ENCODE measurements at places on chromosomes 6 and 20.

DNA sequence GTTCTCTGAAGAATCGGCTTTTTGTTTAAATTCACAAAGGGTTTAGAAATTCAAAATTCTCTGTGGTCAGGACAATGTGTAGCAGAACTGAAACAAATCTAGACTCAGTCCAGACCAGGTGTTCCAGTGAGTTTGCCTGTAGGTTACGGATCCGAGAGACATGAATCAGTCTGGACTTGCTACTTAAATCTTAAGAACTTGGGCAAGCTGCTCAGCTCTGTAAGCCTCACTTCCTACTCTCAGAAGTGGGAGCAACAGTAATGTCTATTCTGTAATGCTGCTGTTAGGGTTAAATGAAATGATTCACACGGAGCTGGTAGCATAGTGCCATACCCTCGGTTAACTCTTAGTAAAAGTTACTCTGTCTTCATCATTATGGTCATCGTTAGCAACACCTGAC is 37.7 kb downstream of the HECA start:
- DNase-seq, result no peak

- no peak for DNase-seq
Observed at GRCh38 chr6:21846541-21847451, 253.2 kb downstream of the SOX4 start.

DNA sequence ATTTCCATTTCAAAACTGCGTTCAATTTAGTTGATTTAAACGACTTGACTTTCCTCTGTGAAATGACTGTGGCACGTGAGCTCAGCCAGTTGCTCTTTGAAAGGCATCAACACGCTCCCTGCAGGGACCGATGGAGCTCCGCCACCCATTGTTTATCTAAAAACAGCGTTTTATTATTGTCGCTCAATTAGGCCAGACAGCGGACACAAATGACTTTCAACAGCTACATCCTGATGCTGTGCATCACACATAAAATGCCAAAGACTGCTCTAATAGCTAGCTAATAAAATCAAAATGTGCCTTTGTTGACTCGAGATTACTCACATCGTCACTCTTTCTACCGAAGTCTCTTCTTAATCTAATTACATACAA is 332.5 kb downstream of the CD83 start:
- no peak for DNase-seq

DNA sequence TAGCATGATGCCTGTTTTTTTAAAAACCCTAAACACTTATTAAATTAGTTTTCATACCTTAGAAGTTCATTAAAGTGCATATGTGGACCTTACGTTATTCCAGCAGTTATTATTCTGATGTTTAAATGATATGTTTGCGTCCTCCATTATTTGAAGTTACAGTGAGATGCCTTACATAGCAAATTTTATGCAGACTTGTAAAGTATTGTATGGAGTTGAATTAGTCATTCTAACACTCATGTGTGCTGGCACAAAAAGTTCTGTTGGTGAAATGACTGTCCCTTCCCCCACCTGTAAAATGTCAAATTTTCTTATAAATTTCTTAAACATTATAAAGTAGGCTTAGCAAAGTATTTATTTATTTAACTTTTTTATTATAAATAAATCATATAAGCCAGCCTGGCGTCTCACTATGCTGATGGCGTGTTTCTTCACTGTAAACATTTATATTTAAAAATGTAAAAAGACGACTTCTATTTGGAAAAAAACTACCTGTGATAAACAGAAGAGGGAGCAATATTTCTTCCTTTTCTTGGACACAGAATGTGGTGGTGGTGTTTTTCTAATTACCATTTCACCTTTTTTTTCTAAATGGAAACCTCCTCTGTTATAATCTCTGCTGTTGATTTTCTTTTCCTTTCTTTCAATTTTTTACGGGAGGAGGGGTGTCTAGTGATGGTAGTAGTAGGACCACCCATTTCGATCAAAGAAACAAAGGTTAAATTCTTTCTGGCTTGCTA is 155.4 kb downstream of the RFPL4B start:
- DNase-seq, result no peak

DNA sequence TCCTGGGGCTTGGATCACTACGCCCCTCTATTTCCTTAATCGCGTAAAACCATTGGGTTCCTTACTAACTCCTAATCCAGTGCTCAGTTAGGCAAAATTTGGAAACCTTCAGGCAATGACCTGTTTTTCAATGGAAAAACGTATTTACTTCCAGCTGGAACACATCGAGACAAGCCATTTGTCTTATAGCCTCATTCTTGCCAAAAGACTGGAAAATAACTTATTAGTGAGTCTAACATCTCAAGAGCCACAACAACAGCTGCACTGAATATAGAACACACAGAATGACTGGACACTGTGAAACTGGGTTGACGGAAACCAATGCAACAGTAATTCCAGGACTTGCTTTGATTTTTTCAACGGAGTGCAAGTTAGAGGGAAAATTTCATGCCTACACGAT is 125.2 kb upstream of the MAP3K7 start:
- no peak for DNase-seq

DNA sequence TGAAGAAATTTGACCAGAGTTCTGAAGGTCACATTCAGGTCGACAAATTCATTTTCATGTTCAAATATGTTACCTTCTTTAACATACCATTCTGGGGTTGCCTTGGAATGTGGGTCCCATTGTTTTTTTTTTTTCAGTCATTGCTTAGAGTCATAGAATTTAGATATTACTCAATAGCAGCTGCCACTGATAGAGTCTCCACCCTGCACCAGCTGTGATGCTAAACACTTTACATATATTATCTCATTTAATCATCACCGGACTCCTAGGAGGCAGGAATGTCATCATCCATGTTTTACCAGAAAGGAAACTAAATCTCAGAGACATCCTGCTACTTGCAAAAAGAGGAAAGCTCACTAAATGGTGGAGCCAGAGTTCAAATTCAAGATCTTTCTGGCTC is 204.7 kb downstream of the ESR1 start:
- DNase-seq, result no peak
